ENCODE measurements at places on chromosomes 7 and 10.
A peak's percentile ranks its signal among the peaks of the same experiment; 100 is the strongest.

DNA sequence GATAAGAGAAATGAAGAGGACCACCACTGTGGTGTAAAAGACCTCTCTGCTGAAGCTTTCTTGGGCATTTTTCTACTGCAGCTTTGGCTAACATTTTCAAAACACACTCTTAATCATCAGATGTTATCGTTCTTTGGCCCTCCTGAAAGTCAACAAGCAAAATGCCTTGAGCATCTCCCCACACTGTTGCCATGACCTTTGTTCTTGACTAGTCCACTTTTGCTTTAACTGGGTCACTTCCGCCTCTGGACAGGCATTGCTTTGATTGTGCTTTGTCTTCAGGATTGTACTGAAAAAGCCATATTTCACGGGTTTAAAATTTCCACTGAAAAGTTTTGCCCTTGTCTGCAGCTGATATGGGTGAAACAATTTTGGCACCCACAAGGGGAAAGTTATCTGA, 107.8 kb upstream of the CXCL12 start:
- DNase-seq: no peak

- DNase-seq: peak; percentile 70
Measured at GRCh38 chr10:5293691-5294550, 70.8 kb upstream of the UCN3 start.

DNA sequence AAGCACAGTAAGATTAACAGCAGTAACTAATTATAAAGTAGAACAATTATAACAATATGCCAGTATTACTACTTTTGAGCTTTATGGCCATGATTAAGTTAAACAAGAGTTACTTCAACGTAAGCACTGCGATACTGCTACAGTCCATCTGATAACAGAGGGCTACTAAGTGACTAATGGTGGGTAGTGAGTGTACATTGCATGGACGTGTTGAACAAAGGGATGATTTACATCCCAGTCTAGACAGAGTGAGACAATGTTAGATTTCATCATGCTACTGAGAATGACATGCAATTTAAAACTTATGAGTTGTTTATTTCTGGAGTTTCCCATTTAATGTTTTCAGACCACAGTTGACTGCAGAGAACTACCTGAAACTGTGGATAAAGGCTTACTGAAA, 45.6 kb downstream of the TPST1 start:
- DNase-seq: no peak

- no peak for DNase-seq
Measured at GRCh38 chr10:51257511-51258248, 183.4 kb downstream of the PRKG1 start.

DNA sequence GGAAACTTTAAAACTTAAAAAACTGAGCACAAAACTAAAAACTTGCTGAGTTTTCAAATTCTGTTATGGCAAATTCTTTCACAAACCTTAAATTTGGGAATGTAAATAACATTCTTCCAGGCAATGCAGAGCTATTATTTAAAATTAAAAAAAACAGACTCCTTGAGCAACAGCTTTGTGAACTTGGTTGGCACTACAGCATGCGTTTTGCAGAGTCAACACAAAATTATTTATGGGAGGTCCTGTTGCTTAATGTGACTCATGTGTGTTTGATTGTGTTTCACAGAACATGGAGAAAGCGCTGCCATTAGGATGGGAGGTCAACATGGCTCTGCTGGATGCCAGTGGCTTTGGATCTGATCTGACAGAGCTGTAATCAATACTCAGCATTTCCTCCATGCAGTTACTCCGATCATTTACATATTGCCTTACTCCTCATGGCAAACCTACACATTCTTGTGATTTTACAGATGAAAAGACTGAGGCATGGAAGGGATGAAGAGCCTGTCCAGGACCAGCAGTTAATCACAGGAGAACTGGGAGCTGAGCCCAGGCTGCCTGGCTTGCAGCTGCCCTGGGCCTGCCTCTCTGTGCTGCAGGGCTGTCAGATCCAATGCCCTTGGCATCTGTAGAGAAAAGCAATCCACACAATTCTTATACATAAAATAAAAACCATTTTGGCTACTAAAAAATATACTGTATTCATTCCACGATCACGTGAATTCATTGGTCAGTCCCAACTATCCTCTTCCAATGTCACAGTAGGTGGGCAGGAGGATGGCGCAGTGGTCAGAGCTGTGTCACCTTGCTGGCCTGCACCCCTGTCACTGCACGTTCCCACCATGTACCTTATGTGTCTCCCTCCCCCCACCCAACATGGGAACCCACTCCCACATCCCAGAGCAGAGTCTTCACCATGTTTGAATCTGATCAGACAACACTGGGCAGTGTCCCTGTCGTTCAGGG, 200.9 kb downstream of the CXCL12 start:
- no peak for DNase-seq

DNA sequence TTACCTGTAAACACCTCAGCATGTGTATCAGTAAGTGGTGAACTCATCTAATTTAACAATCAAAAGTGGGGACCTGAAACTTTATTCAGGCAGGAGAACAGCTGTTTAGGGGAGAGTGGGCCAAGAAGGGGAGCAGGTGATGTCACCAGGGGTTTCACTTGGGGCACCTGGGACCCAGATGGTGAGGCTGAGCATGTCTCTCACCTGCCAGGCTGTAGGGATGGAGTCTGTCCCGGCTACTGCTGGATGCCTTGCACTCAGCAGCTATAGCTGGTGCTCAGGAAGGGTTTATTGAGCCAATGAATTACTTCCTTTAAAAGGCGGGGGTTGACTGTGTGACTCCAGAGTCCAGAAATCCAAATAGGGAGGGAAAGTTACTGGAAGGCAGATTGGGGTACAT, 23.0 kb downstream of the CDH23 start:
- DNase-seq: no peak

DNA sequence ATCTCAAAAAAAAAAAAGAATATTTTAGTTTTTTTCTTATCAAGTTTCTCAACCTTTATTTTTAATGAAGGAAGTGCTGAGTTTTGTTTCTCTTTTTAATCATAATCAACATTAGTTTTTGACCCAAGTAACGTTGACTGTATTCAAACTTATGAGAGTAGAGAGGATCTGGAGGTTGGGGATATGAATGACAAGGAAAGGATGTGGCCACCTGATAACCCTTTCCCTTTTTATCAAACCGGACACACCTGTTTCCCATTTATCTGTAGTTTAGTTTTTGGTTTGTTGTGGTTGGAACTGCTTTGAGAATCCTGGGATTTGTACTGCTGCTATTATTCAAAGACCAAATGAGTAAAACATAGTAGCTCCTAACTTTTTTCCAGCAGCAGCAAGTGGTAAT, 38.6 kb downstream of the HACD1 start:
- no peak for DNase-seq

- DNase-seq: no peak
Measured at GRCh38 chr7:63067897-63068585, 930.6 kb upstream of the ZNF722 start.

- DNase-seq: no peak
Measured at GRCh38 chr7:96723622-96724021, 14.0 kb upstream of the SEM1 start.

DNA sequence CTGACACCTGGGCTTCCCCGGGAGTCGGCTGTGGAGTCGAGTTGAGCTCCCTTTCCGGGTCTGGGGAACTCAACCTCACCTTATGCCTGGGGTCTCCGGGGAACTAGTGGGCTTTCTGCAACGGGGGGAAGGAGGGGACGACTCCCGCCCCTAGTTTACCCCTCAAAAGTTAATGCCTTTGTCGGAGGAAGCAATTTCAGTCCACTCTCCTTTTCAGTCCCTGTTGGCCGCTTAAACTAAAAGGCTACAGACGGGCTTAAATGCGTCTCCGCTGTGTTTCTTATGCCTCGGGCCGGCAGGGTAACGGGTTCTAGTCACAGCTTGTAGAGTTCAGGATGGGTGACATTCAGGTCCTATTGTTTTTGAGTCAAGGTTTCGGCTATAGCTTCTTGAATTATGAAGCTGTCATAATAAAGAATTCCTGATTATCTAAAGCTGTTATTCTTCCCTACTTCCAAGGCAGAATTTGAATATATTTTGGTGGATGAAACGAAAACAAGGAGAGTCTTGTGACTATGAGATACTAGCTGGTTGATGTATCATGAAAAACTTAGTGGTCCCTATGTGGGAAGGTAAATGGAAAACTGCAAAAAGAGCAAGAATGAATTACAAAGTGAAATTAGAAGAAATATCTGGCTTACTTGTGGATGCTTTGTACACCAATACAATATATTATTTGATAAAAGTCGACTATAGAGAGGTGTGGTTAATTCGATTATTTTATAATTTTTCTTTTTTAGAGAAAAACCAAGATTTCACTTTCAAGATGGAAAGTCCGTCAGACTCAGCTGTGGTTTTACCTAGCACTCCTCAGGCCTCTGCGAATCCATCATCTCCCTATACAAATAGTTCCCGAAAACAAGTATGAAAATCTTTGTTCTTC, 495 bp downstream of the SFR1 start:
- DNase-seq: no peak

GRCh38 chr7:47702080-47702479, 120.2 kb upstream of the TNS3 start:
- DNase-seq: no peak

DNA sequence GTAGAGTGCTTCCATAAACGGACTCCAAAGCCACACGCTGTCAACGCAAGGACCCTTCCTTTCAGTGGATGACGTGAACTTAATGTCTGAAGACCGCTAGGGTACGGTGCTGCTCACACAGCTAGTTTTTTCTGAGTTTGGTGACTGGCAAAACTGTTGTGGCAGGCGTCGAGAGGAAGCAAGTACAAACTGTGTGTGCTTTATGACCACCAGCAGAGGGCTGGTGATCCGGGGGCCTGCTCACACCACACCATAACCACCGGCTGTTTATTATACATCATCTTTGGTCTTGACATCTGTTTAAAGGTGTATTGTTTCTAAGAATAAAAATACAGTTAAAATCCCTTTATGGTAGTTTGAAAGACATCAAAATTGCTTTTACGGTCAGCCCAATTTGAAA, 37.1 kb upstream of the ATP6V0A4 start:
- DNase-seq: no peak

DNA sequence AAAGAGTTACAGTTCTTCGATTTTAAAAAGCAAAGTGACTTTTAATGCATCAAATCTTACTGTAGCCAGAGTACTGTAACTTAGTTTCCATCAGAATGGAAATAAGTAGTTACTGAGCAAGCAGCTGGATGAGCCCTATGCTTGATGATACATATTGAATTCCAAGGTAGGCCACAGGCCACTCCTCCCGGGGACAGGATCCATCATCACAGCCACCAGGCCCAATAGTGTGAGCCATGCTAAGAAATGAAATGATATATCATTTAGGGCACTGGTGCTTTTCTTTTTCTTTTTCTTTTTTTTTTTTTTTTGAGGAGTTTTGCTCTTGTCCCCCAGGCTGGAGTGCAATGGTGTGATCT, 42.9 kb upstream of the TOMM7 start:
- DNase-seq: no peak

- no peak for DNase-seq
Measured at GRCh38 chr7:36734731-36735130, 10.4 kb upstream of the AOAH start.

DNA sequence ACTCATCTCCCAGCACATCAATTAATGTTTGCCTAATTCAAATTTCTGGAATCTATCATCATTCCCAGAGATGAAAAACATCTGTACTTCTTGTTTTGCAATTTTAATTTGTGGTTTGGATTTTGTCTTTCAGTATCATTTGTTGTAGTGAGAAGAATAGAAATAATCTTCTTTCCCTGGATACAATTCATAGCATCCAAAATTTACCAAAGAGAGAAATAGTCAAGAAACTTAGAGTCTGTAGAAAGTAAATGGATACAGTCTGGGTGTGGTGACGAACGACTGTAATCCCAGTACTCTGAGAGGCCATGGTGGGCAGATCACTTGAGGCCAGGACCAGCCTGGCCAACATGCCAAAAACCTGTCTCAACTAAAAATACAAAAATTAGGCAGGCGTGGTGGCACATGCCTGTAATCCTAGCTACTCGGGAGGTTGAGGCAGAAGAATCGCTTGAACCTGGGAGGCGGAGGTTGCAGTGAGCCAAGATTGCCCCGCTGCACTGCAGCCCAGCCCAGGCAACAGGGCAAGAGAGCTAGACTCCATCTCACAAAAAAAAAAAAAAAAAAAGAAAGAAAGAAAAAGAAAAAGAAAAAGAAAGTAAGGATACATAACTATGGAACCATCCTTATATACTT, 193.0 kb downstream of the RELN start:
- DNase-seq: no peak

- no peak for DNase-seq
Measured at GRCh38 chr10:84140036-84140379, 699 bp downstream of the GHITM start.

GRCh38 chr7:159020987-159021386, 123.7 kb downstream of the VIPR2 start:
- DNase-seq: no peak

- no peak for DNase-seq
Measured at GRCh38 chr10:28947171-28947570, 269.9 kb downstream of the BAMBI start.

- DNase-seq: no peak
Measured at GRCh38 chr10:28954211-28954610, 276.9 kb downstream of the BAMBI start.

DNA sequence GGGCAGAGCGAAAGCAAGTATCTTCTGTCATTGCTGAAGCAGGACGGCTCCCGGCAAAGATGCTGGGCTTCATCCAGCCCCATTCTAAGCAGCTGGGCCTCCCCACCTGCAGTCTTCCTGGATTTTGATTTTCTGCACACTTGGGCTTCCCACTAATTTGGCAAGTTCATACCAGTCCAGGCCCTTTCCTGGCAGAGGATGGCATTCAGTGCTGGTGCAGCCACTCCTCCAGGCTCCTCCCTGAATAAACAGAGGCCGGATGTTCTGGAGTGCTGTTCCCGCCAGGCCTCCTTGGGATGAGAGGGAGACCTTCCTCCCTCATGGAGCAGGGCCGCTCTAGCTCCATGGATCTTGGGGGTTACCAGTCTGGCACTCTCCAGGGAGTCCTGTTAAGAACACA, 3.4 kb downstream of the BAG3 start:
- DNase-seq: no peak

- no peak for DNase-seq
Measured at GRCh38 chr10:118742782-118743181, 12.0 kb downstream of the CACUL1 start.

DNA sequence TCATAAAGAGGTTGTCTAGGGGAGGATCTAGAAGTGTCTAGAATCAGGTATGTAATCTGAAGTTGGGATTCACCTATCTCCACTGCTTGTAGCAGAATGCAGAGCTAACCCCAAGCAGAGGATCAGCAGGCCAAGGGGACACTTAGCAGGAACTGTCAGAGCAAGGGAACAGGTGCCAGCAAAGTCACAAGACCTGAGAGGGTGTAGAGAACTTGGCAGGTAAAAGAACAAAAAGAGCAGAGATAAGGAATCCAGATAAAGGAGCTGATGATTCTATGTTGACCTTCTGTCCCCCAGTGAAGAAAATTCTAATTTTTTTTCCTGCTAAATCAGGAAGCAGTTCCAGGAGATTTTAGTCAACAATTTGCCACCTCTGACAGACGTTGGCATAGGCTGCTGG, 91.4 kb upstream of the CCDC71L start:
- DNase-seq: no peak

- peak; percentile 27 for DNase-seq
Measured at GRCh38 chr10:99560277-99561126, 27.8 kb downstream of the NKX2-3 start.

- DNase-seq: no peak
Measured at GRCh38 chr10:119368991-119369869, 161.9 kb downstream of the GRK5 start.

GRCh38 chr10:14353291-14353913, 22.7 kb upstream of the FRMD4A start:
- DNase-seq: no peak
